ENCODE measurements at places on chromosomes 12 and 14.
A peak's percentile ranks its signal among the peaks of the same experiment; 100 is the strongest.

DNA sequence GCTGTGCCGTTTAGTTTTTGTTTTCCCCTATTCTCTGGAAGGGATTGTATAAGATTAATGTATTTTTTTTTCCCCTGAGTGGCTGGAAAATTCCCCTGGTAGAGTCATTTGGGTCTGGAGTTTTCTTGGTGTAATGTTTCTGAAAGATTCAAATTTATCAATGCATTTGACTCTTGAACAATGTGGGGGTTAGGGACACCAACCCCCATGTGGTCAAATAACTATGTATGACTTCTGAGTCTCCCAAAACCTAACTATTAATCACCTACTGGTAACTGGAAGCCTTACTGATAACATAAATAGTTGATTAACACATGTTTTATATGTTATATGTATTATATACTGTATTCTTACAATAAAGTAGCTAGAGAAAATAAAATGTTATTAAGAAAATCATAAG lies 220.1 kb upstream of the PDE3A start:
- peak; percentile 59 for DNase-seq

DNA sequence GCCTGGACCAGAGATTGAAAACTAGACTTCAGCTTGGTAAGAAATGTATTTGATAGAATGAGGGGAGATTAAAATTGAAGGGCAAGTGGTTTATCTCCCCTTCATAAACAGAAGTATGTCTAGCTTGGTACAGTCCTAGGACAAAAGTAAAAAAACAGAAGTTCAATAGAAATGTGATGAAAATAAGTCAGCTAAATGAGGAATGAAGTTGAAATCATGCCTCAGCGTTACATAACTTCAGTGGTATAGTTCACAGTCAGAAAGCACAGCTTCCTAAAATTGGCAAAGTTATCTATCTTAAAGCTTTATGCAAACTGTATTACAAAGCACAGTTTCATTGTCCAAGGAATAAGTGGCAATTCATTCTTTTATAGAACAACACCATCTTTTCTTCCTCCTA lies 90.2 kb upstream of the SYT10 start:
- DNase-seq: no peak

GRCh38 chr14:30443368-30444007 lies 115.5 kb upstream of the G2E3 start:
- peak; percentile 30 for DNase-seq

DNA sequence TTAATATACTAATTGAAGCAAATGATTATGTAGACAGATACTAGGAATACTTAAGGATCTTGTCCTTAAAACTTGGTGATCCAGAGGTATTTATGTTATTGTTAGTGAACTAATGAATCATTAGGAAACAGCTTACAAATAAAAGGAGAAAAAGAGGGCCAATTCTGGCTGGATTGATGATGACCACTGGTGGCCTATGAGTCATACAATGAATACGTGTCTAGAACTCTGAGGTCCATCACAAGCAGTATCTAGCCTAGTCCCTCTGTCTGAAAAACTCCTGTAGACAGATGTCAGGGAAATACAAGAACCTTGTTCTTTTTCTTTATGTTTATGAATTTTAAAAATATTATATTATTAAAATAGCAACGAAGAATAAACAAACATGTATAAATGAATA lies 51.7 kb upstream of the RTL1 start:
- DNase-seq: peak; percentile 76

GRCh38 chr14:54465654-54466053 lies 23.1 kb downstream of the GMFB start:
- no peak for DNase-seq

DNA sequence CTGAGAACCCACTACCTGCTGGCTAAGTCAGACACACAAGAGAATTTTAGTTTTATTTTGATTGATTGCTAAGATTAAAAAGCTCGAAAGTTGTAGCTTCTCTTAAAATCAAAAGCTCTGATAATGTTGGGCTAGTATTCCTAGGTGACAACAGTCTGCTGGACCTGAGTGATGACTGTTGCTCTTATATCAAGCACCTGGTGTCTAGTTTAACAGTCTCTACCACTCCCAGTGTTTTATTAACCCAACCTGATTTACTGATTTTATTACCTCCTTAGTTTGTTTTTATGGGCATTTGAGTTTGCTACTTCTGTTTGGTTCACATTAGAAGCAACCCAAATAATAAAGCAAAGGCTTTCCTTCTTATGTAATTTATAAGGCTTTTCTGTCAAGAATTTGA lies 41.8 kb downstream of the ATP6V1D start:
- DNase-seq: no peak

DNA sequence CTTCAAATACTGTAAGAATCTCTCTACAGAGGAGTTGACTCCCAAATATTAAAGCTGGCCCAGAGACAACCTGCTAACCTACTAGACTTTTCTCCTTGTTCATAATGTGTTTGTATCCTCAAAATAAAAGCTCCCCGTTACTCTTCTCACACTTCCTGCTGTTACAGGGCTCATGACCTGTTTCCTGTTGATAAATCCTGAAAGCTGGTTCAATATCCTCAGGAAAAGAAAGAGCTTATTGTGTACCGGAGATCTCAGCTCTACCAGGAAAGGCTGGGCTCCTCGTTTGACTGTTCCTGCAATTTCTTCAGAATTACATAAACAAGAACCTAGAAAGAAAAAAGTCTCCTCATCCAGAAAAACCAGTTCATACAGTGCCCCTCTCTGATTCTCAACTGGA lies 30.8 kb downstream of the CLEC1A start:
- DNase-seq: no peak

- no peak for DNase-seq
Measured at GRCh38 chr12:80059102-80059501, 40.2 kb upstream of the OTOGL start.

- DNase-seq: no peak
Measured at GRCh38 chr12:46499901-46500300, 127.3 kb upstream of the SLC38A2 start.

GRCh38 chr14:64636980-64637429 lies 67.2 kb upstream of the PLEKHG3 start:
- no peak for DNase-seq

DNA sequence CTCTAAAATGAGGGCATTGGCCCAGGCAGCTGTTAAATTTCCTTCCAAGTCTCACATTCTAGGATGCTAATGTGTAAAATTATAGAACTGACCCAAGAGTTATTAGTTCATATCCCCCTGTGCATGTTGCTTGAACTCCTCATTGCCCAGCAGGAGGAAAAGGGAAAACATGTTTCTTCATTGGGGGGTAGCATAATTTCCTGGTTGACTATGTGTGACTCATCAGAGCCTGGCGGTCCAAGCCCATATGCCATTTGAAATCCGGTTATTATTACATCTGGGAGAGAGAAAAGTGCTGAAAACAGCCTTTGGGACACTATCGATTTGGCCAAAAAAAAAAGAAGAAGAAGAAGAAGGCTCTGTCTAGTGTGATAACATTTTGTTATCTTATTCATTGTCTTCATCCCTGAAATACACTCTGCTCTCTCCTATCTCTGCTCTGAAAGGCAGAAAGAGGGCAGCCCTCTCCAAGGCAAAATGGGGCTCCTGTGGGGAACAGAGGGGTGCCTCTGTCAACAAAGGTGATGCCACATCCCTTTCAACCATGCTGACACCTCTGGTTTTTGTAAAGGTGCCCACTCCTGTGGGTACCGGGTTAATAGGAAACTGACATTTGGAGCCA lies 114.2 kb downstream of the DAD1 start:
- DNase-seq: peak; percentile 29

DNA sequence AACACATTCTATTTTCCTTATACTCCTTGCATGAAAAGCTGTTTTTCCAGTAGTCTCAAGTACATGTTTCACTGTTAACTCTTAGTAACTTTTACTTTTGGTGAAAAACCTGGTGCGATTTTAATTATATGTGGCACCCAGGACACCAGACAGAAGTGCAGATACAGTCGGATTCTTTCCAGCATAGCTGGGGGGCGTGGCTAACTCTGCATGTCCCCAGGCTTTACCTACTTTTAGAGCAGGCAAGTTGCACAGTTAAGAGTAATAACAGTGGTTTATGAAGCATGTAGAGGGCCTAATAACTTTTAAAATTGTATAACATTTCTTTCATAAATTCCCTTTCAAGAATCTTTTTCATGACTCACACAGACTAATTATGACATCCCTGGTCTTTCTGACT lies 70.7 kb downstream of the HSD17B6 start:
- DNase-seq: no peak

DNA sequence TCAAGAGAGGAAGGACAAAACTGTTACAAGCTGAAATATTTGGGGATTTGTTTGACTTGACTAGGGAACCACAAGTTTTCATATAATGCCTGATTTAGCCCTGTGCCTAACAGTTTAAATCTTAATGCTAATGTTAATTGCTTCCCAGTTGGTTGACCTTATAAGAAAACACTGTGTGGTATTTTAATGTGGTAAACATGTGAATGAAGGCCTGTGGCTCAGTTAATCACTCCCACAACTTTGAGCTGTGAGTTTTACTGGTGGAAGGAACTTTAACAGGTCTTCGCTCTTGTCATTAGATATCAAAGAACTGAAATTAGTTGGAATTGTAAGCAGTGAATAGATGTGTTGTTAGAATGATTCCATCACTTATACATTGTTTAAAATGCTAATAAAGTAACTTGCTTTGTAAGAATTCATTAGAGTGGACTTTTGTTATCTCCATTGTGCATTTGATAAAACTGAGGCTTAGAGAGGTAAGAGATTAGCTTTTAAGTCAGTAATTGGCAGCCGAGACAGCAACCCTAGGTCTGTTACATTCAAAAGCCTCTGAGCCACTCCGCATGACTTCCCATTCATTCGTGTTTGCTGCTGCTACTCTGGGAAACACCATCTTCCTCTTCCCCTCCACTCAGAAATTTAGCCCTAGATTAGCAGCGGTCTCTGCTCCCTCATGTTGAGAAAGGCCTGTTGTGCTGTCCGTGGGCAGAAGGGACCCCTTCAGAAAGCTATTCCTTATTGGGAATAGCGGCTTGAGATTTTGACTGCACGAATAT lies 1.0 kb upstream of the TBK1 start:
- peak; percentile 3 for DNase-seq

DNA sequence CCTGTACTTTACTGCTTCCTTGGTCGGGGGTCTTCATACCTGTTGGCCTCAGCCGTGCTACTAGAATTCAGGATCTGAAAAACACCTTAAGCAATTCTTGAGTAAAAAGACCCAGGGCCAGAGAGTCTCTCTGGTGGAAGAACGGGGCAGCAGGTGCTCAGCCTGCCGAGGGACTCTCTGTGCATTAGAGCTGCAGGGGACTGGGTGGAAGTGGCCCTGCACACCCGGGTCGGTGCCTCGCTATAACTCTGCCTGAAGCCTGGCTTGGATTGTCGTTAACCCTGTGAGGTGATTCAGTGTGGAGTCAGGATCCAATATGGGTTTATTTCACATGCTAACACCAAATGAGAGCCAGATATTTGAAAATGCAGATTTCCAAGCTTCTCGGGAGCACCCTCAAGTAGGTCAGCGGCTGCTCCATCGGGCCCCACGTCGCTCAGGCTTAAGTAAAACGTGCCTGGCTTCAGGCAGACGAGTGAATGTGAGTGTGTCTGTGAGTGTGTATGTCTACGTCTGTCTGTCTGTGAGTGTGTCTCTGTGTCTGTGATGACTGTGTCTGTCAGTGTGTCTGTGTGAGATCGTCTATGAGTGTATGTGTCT lies 35.1 kb upstream of the C14orf180 start:
- DNase-seq: no peak

- DNase-seq: no peak
Measured at GRCh38 chr12:52123487-52124186, 44.1 kb downstream of the SMIM41 start.

DNA sequence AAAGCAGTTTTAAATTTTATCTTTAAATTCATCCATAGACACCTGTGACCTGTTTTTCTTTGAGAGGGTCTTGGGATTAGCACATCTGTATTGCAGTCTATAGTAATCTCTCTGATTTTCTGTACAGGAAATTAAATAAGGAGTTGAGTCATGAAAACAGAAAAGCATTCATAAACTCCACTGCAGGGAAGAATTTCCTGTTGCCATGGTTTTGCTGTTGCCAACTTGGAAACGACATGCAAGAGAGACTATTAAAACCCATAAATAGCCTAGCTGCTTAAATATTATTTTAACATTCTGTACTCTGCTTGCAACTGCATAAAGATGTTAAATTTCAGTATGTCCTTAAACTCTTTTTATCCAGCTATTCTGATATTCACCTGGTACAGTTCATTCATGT lies 281.0 kb upstream of the RGS6 start:
- DNase-seq: peak; percentile 94

DNA sequence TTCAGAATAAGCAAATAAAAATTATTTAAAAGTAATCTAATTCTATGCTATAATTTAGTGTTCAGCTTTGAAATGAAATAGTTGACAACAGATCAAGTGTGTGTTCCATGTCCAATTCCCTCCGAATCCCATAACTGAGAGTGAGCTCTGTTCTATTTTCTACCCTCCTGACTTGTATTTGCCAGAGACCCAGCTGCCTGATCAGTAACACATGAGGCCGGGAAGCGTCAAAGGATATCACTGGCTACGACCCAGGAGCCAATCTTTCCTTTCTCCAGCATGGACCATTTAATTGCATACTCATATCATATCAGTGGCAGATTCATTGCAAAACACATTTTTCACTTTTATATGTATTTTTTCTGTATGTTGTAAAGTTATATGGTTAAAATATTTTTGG lies 108.8 kb upstream of the TSPAN8 start:
- DNase-seq: no peak

GRCh38 chr14:60087668-60088067 lies 4.1 kb upstream of the PCNX4 start:
- DNase-seq: no peak

DNA sequence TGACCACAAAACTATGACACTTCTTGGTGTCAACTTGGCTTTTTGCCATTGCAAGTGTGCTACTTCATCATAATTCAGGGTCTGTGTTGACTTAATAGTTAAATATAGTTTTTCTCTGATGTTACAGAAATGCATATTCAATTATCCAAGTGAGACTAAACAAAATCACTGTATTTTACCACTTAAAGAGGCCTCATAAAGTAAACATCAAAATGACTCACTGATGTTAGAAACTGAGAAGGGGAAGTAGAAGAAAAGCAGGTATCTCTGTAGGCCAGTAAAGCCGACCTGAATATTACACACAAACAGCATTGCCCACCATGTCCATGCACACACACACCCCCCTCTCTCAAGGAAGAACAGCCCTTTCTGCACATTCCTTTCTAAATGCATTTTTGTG lies 55.4 kb downstream of the RPAP3 start:
- peak; percentile 14 for DNase-seq
